Chondrocyte (in vitro differentiated cells): ENCODE measurements at places on chromosomes 6 and 20. TPM values are rescaled to one million over a fixed set of nuclear protein-coding genes. Genes with fewer than 3 reads are reported as not detected.

Gene ADGRG6
- total RNA-seq = 1.7 to 2.5 TPM (median 2.5 TPM) in 3 replicates

Gene LRRC73
- total RNA-seq = 0.24 to 0.62 TPM (median 0.49 TPM) in 3 replicates

Gene FOXS1
- 54.1 to 192 TPM (median 185 TPM) in 3 replicates for total RNA-seq

Gene DNMT3B
- total RNA-seq = 2.0 to 4.8 TPM (median 4.7 TPM) in 3 replicates

Gene CCN2
- 1,296 to 1,346 TPM (median 1,334 TPM) in 3 replicates for total RNA-seq

Gene AIF1
- total RNA-seq = not detected in 3 replicates

Gene ALDH5A1
- total RNA-seq = 7.2 to 7.4 TPM (median 7.4 TPM) in 3 replicates

Gene TMEM63B
- 36.2 to 40.7 TPM (median 40.3 TPM) in 3 replicates for total RNA-seq

Gene DZANK1
- 1.5 to 1.9 TPM (median 1.5 TPM) in 3 replicates for total RNA-seq

Gene MTHFD1L
- total RNA-seq = 51.3 to 93.7 TPM (median 85.7 TPM) in 3 replicates

Gene C6orf52
- 0.82 to 0.97 TPM in 2 of 3 replicates, not detected in the other for total RNA-seq

Gene PPP1R14C
- total RNA-seq = 1.5 to 3.4 TPM (median 3.3 TPM) in 3 replicates

Gene BMP5
- total RNA-seq = not detected in 3 replicates

Gene MYLK2
- 1.3 to 3.3 TPM (median 2.9 TPM) in 3 replicates for total RNA-seq

Gene RBBP8NL
- not detected in 3 replicates for total RNA-seq

Gene CST7
- not detected in 3 replicates for total RNA-seq

Gene APMAP
- total RNA-seq = 77.7 to 82.2 TPM (median 79.9 TPM) in 3 replicates

Gene TNXB
- 1.9 to 2.9 TPM (median 2.3 TPM) in 3 replicates for total RNA-seq

Gene SCRT2
- not detected in 3 replicates for total RNA-seq

Gene KCNB1
- 1.2 to 17.8 TPM (median 1.3 TPM) in 3 replicates for total RNA-seq

Gene ZKSCAN3
- 4.9 to 7.8 TPM (median 5.5 TPM) in 3 replicates for total RNA-seq

Gene SLC26A8
- 0.15 TPM in 1 of 3 replicates, not detected in the others for total RNA-seq

Gene LY6G6F
- not detected in 3 replicates for total RNA-seq

Gene HCRTR2
- not detected in 3 replicates for total RNA-seq

Gene C6orf118
- not detected in 3 replicates for total RNA-seq

Gene KIAA1586
- total RNA-seq = 12.6 to 18.6 TPM (median 13.4 TPM) in 3 replicates

Gene STX11
- total RNA-seq = 1.6 to 3.1 TPM (median 2.9 TPM) in 3 replicates

Gene CST4
- total RNA-seq = not detected in 3 replicates

Gene DEFB112
- not detected in 3 replicates for total RNA-seq

Gene CLVS2
- not detected in 3 replicates for total RNA-seq

Gene TPMT
- 6.7 to 7.3 TPM (median 6.9 TPM) in 3 replicates for total RNA-seq

Gene SMIM13
- 18.0 to 22.7 TPM (median 20.9 TPM) in 3 replicates for total RNA-seq

Gene PSORS1C1
- total RNA-seq = 4.2 to 6.0 TPM (median 5.5 TPM) in 3 replicates

Gene RAB44
- total RNA-seq = not detected in 3 replicates

Gene STK38
- total RNA-seq = 60.4 to 65.1 TPM (median 63.2 TPM) in 3 replicates

Gene SLC22A2
- not detected in 3 replicates for total RNA-seq

Gene ATAT1
- total RNA-seq = 11.4 to 18.7 TPM (median 12.5 TPM) in 3 replicates

Gene GRM1
- not detected in 3 replicates for total RNA-seq

Gene SMPDL3A
- total RNA-seq = 8.2 to 9.1 TPM (median 8.7 TPM) in 3 replicates

Gene OLIG3
- total RNA-seq = not detected in 3 replicates

Gene SYNDIG1
- 5.6 to 16.4 TPM (median 6.1 TPM) in 3 replicates for total RNA-seq

Gene SLA2
- 0.24 TPM in 1 of 3 replicates, not detected in the others for total RNA-seq

Gene PKIB
- total RNA-seq = 42.1 to 50.9 TPM (median 44.3 TPM) in 3 replicates

Gene SLC35A1
- total RNA-seq = 14.4 to 16.8 TPM (median 16.1 TPM) in 3 replicates

Gene CCDC170
- 0.20 to 0.67 TPM (median 0.60 TPM) in 3 replicates for total RNA-seq

Gene TFAP2C
- total RNA-seq = 4.8 to 36.2 TPM (median 5.2 TPM) in 3 replicates

Gene COL12A1
- total RNA-seq = 1,995 to 2,753 TPM (median 2,073 TPM) in 3 replicates

Gene LPIN3
- 3.3 to 5.1 TPM (median 3.5 TPM) in 3 replicates for total RNA-seq

Gene NMBR
- not detected in 3 replicates for total RNA-seq

Gene SIRPG
- not detected in 3 replicates for total RNA-seq

Gene GPR6
- total RNA-seq = not detected in 3 replicates

Gene CD24
- total RNA-seq = 1.3 to 2.8 TPM (median 1.8 TPM) in 3 replicates

Gene PRSS16
- 1.1 to 1.8 TPM (median 1.7 TPM) in 3 replicates for total RNA-seq

Gene BPIFB2
- total RNA-seq = not detected in 3 replicates
